ENCODE measurements at places on chromosomes 2 and 18.

- DNase-seq = no peak
These were observed 121.8 kb upstream of the SMAD7 start for GRCh38 chr18:49072524-49072934.

GRCh38 chr2:37297632-37298031 is 27.0 kb downstream of the PRKD3 start:
- DNase-seq = no peak

GRCh38 chr18:27377251-27377650 is 192.1 kb upstream of the CHST9 start:
- no peak for DNase-seq

GRCh38 chr2:105134081-105134480 is 96.2 kb downstream of the MRPS9 start:
- DNase-seq = no peak

GRCh38 chr2:30445266-30445821 is 1.7 kb upstream of the LCLAT1 start:
- DNase-seq = no peak

DNA sequence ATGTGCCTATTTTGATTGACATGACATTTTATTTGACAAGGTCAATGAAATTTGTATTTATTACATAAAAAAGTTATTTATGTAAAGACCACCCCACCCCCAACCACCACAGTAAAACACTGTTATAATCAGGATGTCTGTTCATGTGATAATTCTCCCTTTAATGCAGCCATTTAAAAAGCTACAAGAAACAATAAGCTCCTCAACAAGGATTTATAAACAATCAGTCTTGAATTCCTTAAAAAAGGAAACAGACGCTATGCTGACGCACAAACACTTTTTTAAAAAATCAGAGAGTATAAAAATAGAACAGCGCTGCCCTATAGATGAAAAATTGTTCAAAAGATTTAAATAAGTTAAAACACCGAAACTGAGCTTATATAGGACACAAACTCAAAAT is 102.2 kb downstream of the SOS1 start:
- no peak for DNase-seq

- DNase-seq = no peak
These were observed 28.5 kb downstream of the GRHL1 start for GRCh38 chr2:9979977-9980376.

GRCh38 chr2:239468491-239469105 is 67.8 kb upstream of the HDAC4 start:
- DNase-seq = no peak

All from AG04450 (cell line).